CD4-positive, alpha-beta T cell treated with Interleukin-4 for 1 hour (primary cell): ENCODE measurements at places on chromosomes 7 and 10.

- DNase-seq: no peak
Measured at GRCh38 chr7:141619745-141620144, 68.5 kb downstream of the AGK start.

DNA sequence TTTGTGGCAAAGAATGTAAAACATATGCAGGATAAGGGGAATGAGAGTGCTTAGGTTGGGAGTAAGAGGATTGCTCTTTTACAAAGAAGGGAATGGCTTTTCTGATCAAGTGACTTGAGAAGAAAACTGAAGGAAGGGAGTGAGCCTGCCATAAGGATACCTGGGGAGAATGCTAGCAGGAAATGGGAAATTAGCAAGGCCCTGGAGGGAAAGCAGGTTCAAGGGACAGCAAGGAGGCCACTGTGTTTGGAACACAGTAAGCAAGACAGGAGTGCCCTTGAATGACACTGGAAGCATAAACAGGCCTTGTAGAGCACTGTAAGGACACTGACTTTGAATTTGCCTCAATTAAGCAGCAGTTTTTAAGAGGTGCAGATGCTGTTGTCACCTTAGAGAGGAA, 1069.9 kb downstream of the DNAJB9 start:
- no peak for DNase-seq

GRCh38 chr7:32178677-32179366, 108.6 kb upstream of the PDE1C start:
- DNase-seq: no peak

- DNase-seq: no peak
Measured at GRCh38 chr10:29346296-29347001, 57.6 kb downstream of the LYZL1 start.

GRCh38 chr7:50791363-50791937, 8.8 kb upstream of the GRB10 start:
- DNase-seq: no peak

DNA sequence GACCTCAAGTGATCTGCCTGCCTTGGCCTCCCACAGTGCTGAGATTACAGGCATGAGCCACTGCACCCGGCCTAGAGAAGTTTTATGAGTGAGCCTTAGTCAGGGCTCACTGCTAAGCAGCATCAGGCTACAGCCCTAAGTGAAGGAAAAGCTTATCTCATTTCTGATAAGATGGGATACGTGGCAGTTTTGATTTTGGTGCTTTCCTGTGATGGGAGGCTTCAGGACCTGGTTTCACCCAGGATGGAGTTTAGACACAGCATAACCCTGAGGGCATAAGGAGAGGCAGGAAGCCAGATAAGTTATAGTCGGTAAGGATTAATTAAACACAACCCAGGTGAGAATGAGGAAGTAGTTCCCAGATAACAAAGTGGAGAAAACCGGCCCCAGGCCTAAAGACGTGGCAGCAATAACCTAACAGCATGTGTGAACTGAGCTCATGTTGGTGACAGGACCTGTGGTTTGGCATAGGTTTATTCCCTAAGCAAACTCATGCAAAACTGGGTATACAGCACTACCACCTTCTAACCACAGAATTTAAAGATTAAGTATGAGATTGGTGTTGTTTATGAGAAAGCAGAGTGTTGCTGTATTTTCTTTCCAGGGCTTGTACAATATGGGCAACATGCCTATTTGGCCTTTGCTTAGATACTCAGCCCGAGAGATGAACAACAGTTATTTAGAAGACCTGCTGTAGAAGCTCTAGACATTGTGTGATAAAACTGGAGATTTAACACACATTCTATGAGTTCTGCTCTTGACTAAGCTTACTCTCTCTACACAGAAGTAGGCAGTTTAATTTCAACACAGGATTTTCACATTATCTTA, 119.4 kb downstream of the COL28A1 start:
- DNase-seq: no peak

DNA sequence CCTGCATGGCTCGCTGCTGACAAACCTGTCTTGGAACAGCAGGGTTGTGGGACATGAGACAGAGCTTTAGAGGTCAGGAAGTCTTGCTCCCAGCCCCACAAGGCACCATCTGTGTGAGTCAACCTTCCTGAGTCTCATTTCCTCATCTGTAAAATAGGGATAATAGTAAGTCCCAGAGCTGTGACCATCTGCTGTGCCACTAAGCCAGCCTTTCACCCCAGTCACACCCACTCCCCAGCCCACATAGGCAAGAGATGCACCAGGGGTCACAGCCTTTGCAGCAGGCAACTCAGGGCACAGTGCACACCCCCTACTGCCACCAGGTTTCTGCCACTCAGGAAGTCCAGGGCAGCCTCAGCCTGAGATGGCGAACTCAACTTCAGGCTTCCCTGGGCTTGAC, 29.4 kb upstream of the CDH23 start:
- peak; percentile 23 for DNase-seq

DNA sequence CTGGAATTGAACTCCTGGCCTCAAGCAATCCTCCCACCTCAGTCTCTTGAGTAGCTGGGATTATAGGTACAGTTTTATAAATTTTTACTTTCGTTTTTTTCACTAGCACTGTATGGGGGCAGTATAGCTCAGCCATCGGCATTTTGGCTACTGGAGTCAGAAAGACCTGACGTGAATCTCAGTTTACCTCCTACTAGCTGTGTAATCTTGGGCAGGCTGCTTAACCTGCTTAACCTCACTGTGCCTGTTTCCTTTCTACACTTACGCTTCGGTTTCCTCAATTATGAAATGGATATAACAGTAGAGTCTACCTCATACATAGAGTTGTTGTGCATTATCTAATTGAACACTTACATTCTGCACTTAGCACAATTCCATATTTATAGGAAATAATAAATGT, 16.7 kb downstream of the STN1 start:
- DNase-seq: peak; percentile 45

DNA sequence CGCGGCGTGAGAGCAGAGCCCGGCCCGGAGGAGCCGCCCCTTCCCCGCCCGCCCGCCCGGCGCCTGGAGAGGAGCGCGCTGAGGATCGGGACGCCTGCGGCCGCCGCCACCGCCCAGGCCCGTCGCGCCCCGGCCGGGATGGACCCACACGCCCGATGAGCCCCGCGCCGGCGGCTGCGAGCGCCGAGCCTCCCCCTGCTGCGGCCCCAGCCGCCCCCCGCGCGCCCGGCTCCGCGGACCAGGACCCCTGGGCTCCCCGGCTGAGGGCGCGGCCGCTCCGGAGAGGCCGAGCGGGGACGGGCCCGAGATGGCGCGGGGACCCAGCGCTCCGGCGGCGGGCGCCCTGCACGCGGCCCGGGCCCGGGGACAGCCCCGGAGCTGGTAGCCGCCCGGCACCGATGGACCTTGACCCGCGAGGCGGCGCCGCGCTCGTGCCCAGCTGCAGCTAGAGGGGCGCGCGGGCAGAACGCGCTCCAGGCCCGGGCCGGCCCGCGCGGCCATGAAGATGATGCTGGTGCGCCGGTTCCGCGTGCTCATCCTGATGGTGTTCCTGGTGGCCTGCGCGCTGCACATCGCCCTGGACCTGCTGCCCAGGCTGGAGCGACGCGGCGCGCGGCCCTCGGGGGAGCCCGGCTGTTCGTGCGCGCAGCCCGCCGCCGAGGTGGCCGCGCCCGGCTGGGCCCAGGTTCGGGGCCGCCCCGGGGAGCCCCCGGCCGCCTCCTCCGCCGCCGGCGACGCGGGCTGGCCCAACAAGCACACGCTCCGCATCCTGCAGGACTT, 520 bp downstream of the FAM20C start:
- no peak for DNase-seq

DNA sequence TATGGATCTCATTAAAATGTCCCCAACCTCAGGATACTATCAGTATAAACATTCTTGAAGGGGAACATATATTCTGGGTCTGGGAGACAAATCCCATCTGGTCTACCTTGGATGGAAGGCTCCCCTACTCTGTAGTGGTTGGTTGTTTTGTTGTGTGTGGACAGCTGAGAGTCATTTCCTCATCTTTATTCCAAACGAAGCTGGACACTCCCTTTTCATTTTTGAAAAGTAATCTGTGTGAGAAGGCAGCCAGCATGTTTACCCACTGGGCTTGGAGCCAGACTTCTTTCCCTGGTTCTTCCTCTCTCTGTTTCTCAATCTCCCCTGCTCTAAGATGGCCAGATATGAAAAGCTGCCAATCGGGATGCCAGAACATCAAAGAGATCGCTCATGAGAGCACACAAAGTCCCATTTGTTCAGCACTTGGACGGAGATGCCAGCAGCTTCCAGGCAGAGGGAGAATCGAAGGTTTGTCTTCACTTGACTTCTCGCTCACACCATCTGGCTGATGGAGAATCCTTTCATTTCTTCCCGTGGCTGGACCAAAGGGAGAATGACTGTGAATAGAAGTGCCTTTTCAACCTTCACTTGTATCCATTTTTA, 108.1 kb upstream of the AGR3 start:
- DNase-seq: no peak

DNA sequence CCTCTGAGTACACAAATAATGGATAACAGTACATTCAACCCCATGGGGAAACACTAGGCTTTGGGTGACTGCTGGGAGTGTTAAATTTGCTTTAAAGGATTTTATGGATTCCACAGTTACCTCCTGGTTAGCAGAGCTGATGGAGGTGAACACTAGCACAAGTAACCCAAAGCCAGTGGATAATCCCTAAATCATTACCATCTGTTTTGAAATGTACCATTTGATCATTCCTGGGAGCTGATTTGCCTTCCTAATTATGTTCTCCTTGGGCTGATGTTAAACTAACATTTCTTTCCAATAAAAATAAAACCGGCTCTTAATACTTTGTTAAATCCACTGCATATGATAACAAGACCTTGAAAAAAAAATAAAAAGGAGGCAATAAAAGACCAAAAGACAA, 493.9 kb downstream of the PLXNA4 start:
- no peak for DNase-seq

DNA sequence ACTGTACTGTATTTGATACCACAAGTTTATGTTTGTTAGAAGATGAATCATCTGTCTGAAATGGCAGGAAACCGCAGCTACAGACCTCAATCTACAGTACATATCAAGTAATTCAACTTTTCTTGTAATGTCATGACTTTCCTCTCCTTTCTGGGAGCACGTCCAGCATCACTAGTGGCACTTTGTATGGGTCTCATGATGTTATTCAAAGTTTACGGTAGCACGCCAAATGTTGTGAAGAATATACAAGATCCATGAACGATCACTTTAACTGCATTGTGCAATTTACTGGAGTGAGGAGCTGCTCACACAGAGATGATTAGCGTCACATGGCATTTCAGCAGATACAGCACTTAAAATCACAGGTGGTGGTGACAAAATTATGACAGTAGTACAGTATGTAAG, 257.8 kb upstream of the GNAI1 start:
- no peak for DNase-seq

- no peak for DNase-seq
Measured at GRCh38 chr10:80152820-80153219, 20.3 kb downstream of the PLAC9 start.

GRCh38 chr7:85713171-85713570, 526.3 kb upstream of the SEMA3D start:
- DNase-seq: no peak

GRCh38 chr10:110872145-110872983, 636 bp downstream of the PDCD4 start:
- DNase-seq: peak; percentile 91

- DNase-seq: no peak
Measured at GRCh38 chr10:35685402-35685801, 43.3 kb upstream of the FZD8 start.

DNA sequence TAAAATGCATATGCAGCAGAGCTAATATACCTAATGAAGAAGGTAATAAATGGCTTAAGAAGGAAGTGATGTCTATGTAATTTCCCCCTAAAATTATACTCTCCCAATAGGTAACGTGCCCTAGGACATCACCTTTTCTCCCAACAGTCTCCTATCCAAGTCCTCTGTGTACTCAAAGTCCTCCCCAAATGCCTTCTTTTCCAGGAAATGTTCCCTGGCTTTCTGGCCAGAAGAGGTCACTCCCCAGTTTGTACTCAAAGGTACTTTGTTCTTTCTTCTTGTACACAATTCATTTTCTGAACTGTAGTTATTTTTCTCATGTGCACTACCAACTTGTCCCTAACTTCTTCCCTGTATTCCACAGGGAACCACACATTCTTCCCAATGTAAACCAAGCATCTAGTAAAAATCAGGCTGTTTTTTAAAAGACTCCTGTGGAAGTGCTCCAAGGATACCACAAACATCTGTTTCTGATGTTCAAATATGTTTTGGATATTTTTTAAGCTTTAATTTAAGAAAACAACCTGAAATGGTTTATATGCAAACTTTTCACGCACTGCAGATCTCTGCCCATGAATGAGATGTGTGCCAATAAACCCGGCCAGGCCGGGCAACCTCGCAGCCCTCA, 262.3 kb upstream of the KLF14 start:
- DNase-seq: no peak

GRCh38 chr10:92961638-92962037, 99.0 kb upstream of the CYP26C1 start:
- DNase-seq: no peak

GRCh38 chr10:93267521-93267920, 193.8 kb downstream of the CYP26A1 start:
- no peak for DNase-seq

DNA sequence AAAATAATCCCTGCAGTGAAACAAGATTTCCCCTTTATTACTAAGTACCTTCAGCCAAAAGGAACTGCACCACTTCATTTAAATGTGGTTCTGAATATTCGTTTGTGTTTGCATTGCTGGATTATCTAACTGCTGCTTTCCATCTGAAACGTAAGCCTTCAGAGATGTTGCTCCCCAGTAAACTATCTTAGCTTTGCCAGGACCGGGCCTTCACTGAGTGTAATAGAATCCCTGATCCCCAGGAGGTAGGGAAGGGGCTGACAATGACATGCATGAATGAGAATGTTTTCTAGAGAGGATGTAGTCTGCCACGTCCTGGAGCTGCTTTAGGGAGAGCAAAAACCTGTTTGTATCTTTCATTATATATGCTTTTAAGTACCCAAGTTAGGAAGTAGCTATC, 19.5 kb upstream of the INSYN2A start:
- DNase-seq: no peak

DNA sequence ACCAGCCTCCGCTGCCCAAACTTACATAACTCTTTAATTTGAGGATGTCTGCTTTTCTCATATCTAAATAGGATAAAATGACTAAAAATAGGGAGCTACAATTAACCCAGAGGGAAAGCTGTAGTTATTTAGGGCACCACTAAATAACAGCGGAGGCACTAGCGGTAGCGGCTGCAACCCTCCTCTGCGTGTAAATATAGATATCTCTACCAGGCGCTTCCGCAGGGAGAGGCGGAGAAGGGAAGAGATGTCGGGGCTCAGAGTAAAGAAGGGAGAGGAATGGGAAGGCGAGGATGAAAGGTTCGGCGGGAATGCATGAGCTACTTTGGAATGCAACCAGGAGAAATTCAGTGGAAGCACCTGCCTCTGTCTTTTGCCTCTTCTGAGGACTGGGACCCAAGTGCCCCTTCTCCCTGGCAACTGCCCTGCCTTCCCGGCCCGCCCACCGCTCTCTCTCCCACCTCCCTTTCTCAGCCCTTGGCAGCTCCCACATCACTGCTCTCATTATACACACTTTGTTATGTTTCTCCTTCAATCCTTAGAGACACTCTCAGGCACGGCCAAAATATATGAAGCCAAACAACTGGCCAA, 698.3 kb downstream of the PARD3 start:
- DNase-seq: no peak
